ENCODE measurements at places on chromosomes 5 and 9.

DNA sequence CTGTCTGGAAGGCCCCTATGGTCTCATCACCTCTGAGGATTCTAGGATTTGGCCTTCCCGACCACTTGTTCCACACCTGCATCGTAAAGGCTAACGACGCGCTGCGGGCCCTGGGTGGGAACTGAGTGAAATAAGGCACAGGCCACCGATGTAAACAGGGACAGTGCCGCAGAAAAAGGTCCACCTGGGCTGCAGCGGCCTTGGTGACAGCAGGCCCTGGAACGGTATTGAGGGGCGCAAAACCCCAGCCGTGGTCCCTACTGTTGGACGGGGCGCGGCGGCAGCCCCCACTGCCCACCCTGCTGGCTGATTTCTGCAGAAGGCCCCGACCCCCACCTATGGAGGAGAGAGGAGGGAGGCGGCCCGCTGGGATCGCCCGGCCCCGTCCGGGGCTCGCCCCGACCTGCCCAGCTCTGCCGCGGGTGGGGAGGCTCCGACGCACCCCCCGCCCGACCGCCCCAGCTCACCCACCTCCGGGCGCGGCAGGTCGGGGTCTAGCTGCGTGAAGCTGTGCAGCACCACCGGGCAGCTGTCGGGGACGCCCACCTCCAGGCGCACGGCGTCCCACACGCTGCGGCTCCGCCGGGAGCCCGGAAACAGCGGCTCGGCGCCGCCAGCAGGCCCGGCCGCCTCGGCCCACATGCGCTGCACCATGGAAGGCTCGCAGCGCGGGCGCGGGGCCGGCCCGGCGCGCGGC is 391 bp downstream of the RALGDS start:
- peak; percentile 80 for DNase-seq

DNA sequence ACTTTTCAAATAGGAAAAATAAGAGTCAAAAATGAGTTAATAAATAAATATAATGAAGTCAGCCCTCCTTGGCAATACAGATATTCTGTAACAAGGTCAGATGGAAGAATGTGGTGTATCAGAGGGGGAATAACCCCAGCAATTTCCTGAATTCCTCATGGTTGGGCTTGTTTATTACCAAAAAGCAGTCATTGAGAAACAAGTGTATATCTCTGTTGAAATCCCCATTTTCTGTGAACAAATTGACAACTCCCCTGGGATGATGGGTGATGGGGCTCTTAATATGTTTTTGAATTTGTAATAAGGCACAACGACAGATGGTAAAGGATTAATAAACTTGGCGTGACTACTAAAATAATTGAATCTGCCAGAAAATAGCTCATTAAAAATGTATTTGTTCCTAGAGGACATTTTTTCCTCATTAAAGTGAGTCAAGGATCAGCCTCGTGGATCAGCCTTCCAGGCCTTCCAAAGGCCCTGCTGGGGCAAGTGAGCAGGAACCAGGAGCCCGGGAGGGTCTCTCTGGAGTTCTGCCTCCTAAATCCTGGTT is 34.2 kb downstream of the THBS4 start:
- no peak for DNase-seq

DNA sequence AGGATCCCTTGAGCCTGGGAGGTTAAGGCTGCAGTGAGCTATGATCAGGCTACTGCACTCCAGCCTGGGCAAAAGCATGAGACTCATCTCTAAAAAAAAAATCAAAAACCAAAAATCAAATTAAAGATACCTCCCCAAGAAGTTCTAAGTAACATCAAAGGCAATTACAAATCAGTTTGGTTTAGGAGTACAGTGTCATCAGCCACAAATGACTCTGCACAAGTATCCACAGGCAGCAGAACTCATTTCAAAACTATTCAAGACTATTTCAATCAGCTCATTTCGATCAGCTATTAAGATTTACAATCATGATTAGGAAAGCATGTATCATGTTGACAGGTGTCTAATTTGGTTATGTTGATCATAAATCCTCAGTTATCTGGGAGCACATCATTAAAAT is 19.1 kb downstream of the TRMO start:
- DNase-seq, result no peak

DNA sequence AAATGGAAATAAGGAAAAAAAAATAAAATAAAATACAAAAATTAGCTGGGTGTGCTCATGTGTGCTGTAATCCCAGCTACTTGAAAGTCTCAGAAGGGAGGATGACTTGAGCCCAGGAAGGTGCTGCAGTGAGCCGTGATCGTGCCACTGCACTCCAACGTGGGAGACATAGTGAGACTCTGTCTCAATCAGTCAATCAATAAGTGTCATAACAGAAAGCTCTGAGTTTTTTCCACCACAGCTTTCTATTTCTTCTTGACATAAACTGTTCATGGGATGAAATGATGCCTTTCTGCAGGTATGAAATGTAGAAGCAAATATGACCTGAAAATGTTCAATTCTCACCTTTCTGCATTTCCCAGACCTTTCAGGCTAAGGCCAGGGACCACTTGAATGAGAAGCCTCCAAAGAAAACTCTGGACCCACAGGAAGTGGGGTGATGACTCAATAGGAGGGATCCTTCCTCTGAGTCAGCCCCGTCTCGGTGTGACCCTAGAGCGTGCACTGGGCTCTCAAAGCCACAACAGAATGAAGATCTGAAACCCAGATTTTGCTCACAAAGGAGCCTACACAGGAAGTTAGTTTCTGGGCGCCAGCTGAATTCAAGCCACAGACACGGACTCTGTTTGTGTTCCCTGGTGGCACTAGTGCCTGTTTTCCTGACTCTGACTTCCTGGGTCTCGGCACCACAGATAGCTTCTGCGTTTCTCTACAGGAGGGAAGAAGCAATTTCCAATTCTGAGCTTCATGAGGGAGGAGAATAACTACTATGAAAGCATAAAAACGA is 62.0 kb downstream of the ANKH start:
- no peak for DNase-seq

- no peak for DNase-seq
Measured at GRCh38 chr5:38453506-38453905, 102.9 kb downstream of the LIFR start.

DNA sequence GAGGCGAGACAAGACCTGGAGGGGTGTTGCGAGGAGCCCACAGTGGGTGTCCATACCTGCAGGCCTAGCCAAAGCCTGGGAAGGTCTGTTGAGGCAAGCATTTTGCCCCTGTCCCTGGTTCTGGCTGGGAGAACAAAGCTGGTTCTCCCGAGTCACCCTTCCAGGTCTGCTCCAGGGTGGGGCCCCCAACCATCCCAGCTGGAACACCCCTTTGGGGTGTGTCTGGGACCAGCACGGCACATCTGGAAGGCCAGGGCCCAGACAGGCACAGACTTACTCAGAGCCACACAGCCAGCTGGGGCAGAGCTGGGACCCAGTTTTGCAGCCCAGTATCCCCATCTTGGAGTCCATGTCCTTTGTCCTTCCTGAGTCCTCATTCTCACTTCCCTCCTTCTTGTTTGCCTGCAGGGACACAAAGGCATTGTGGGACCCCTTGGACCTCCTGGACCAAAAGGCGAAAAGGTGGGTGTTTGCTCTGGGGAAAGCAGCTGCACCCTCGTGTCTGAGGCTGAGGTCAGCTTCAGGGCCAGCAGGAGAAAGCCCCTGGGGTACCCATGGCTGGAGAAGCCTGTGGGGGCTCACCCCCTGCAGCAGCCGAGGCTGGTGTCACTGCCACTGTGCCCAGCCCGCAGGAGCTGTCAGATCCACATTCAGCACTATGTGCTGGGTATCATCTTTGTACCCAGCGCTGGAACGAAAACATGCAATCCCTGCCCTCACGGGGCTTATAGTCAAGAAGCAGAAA is 38.4 kb upstream of the ORM1 start:
- peak; percentile 40 for DNase-seq

DNA sequence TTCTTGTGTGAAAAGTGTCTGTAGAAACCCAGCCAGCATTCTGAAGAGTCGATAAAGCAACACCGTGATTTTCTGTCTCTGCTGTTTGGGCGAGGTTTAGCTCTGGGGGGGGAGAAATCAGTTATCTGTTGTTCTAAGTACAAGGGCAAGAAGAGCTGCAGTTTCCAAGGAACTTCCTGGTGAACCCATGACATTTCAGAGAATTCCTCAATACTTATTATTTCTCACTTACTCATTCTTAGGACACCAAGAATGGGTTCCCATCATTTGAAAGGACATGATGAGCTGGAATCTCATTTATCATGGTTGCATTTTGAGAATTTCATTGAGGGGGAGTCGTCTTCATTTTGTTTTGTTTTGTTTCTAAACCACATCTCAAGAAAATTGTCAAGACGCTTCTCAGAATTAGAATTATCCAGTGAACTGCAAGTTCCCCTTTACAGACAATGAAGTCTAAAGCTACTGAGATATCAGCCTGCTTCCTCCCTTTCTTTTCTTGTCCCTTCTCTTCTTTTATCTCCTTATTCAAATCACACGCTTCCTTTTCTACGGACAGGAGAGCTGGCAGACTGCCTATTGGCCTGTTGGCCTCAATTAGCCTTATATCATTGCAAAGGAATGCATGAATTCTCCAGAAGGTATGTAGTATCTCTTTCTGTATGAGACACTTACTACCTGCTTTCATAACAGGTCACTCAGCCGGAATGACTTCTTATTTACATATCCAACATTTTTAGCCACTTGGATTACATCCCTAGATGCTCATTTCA is 53.7 kb downstream of the ZNF462 start:
- no peak for DNase-seq

DNA sequence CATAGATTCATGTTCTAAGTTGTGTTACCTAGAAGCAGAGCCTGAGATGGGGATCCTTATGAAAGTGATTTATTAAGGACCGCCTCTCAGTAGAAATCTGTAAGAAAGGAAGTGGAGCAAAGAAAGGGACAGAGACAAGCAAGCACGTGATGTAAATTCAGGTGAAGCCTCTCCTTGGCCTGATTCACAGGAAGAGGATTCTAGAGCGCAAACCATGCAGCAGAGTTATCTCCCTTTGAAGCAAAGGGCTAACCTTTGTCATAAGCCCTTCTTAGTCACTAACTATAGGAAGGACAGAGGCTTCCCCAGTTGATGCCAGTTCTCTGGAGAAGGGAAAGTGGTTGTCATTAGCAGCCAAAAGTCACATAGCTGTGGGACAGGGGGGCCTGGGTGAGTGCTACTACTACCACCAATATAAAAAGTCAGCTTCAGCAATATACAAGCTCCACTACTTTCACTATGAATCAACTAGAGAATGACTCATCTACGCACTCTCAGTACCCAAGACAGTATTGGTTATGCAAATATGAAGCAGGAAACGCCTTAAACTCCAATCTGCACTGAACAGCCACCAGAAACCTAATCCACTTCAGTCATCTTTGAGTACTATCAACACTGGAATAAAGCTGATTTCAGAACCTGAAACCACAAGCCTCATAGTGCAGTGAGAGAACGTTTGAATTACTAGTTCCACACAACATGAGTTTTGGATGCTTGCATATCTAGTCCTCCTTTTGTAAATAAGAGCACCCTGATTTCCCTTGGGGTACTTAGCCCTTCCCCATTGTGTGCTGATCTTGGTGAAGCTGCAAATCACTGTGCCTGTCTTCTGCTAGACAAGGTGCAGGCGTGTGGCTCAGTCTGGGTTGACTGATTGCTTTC is 162.7 kb downstream of the ZNF608 start:
- no peak for DNase-seq

- DNase-seq, result no peak
Measured at GRCh38 chr5:44454002-44454401, 64.8 kb upstream of the FGF10 start.

- peak; percentile 28 for DNase-seq
Measured at GRCh38 chr9:133754187-133754586, 16.0 kb upstream of the SARDH start.

- DNase-seq, result no peak
Measured at GRCh38 chr5:59133764-59134261, 550.9 kb downstream of the RAB3C start.

DNA sequence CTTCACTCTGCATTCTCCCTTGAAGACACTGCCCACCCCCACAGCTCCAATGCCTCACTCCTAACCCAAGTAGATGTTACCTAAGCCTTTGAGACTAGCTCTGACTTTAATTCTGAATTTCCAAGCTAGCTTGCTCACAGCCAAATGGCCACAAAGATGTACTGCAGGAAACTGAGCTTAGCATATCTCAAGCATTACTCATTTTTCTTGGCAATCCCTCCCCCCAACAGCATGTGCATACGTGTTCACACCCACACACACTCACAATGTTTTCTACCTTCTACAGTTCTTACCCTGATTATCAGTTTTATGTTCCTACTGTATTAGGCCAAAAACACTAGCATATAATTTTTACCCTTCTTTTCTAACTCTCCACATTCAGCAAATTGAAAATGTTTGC is 13.7 kb upstream of the GRIA1 start:
- DNase-seq, result no peak

DNA sequence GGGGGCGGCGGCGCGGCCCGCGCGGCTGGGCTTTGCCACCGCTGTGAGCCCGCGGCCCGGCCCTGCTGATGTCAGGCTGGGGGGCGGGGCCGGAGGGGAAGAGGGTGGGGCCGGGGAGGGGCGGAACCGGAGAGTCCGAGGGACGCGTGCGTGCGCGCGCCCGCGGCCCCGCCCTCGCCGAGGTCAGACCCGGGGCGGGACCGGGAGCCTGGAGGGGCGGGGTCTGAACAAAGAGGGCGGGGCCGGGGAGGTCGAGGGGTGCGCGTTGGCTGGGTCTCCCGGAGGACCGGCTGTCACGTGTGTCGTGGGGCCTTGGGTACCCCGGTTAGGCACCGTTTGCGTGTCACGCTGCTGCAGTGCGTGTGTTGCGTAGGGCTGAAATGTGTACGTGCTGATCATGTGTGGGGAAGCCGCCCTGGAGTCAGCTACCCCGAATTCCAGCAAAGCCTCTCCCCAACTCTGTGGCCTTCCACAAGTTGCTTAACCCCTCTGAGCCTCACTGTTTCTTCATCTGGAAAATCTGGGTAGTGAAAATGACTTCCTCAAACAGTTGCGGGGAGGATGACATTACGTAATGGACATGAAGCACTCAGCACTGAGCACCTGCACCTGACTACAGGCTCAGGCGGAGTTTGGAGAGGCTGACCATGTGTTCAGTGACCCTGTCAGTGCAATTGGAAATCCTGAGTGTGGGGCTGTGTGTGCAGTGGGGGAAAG is at the start of gene RALGDS:
TSS of gene RALGDS (minus strand) at position 43 of the 717 bp plus-strand sequence. CDS start 86 bp downstream, outside the sequence.
- DNase-seq, result peak; percentile 94

DNA sequence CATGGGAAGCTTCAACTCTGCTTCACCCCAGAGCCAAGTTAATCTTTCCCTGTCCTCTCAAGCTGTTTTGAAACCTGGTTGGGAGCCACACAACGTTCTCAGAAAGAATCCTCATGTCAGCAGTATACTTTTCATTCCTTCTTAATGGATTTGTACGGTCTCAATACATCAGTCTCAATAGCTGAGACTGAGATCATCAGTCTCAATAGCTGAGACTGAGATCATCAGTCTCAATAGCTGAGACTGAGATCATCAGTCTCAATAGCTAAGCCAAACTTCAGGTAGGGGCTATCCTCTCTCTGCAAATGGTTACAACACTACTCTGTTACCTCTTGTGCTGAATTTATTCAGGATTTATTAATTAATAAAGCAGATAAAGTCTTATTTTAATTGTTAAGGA is 1317.4 kb upstream of the CDH9 start:
- DNase-seq, result no peak

DNA sequence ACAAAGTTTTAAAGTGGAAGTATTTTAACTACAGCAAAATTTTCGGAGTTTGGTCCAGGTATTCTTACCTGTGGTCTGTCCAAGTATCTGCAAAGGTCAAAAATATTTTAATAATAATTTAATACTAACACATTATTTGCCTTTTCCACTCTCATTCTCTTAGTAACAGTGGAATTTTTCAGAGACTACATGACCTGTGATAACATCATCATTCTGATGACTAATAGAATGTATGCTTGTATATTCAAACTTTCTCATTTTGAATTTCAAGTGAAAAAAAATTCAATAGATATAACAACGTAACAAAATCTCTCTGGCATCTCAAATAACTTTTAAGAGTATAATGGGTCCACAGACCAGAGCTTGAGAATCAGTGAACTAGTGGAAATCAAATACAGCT is 78.3 kb downstream of the FBXL17 start:
- no peak for DNase-seq

- no peak for DNase-seq
Measured at GRCh38 chr5:136525597-136525996, 160.3 kb upstream of the TRPC7 start.

Measured in left forelimb (tissue), 1 donor.